BJ (cell line): ENCODE measurements at places on chromosomes 6 and 20. TPM values are rescaled to one million over a fixed set of nuclear protein-coding genes. Genes with fewer than 3 reads are reported as not detected.

GRCh38 chr6:127923135-127923534 lies 22.3 kb upstream of the THEMIS start:
- no peak for DNase-seq

DNA sequence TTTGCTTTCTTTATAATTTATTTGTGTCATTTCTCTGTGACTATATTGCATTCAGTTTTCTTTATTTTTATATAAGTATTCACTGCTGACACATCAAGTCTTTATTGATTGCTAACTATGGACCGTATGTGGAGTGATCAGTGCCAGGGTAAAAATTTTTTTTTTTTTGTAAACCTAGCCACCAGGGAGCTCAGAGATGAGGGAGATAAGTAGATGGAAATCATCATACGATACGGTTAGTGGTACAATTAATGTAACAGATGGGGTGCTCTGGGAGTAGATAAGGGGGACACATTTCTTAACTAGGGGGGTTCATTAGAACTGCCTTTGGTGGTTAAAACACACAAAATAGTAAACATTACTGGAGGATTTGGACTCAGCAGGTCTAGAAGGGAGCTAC lies 68.3 kb downstream of the AFDN start:
- DNase-seq = no peak

- DNase-seq = no peak
These were observed 102.4 kb downstream of the MTHFD1L start for GRCh38 chr6:150967910-150968309.

CRISP2 gene
- not detected in 2 replicates for polyA plus RNA-seq

GRCh38 chr6:144997996-144998395 lies 712.9 kb downstream of the UTRN start:
- no peak for DNase-seq

- DNase-seq = no peak
These were observed 218.8 kb downstream of the ESR1 start for GRCh38 chr6:152026291-152026690.

DNA sequence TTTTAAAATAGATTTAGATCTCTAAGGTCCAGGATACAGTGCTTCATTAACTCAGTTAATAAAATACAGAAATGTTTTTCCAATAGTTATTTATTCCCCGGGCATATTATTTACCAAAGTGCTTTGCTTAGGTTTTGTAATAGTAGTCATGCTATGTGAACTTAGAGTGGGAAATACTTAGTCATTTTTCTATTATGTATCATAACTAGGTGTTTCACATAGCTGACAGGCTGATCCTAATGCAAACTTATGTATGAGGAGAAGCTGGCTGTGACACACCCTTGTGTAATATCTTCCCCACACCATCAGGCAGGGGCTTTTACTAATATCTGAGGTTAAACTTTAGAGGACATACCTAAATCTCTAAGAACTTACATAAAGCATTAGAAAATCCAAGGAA lies 277.7 kb upstream of the RIMS1 start:
- no peak for DNase-seq

EYS gene
- polyA plus RNA-seq = 0.04 TPM in 1 of 2 replicates, not detected in the other

SNPH gene
- polyA plus RNA-seq = 1.3 and 1.8 TPM in 2 replicates

CDH4 gene
- 0.81 and 1.5 TPM in 2 replicates for polyA plus RNA-seq

DNA sequence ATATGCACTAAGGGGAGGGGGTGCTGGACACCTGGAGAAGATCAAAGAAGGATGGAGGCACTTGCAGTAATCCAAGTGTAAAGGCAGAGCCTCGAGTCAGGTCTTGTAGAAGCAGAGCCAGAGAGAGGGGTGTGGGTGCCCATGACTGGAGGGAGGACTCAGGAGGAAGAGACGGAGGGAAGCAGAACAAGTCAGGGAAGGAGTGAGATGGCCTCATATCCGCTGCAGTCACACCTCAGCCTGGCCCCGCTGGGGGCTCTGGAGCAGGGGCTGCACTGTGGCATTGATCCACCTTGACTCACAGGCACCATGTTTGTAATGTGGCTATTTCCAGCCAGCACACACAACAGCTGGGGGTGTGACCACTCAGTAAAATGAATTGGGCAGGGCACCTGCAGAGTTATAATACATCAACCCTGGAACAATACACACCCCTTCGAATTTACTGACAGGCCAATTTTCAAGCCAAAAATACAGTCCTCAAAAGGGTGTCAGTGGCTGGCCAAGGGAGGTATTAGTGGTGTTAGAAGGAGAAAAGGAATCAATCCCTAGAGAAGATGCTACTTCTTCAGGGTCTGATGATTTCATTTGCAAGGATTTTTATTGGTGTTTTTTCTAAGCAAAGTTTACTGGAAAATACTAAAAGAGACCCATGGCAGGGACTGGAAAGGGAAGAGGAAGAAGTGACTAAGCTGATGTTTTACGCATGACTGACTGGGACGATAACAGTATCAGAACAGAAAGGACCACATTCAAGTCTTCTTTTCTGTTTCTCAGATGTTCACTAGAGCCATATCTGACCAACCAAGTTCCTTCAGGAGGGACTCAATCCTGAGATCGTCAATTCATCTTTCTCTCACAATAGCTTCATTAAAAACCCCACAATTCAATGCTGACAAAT lies 18.9 kb upstream of the NXT1 start:
- DNase-seq = no peak

GRCh38 chr20:21796059-21796458 lies 90.6 kb downstream of the PAX1 start:
- no peak for DNase-seq

DNA sequence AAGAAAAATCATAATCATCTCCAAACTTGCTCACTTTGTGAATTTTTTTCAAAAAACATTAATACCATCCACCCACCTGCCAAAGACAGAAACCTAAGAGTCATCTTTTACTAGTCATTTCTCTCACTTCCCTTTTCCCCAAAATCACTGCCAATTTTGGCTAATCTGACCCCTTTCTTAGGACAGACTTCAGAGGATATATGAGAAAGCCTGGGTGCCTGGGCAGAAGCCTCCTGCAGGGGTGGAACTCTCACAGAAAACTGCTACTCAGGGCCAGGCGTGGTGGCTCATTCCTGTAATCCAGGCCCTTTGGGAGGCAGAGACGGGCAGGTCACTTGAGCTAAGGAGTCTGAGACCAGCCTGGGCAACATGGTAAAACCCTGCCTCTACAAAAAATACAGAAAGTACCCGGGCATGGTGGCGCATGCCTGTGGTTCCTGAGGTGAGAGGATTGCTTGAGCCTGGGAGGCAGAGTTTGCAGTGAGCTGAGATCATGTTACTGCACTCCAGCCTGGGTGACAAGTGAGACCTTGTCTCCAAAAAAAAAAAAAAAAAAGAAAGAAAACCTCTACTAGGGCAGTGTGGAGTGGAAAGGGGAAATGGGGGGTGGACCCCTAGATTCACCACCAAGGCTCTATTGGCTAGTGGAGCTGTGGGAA lies 3.8 kb downstream of the DEK start:
- DNase-seq = no peak

PI3 gene
- polyA plus RNA-seq = not detected in 2 replicates

GRCh38 chr6:31821301-31822035 lies 6.1 kb upstream of the HSPA1B start:
- DNase-seq = no peak

DNA sequence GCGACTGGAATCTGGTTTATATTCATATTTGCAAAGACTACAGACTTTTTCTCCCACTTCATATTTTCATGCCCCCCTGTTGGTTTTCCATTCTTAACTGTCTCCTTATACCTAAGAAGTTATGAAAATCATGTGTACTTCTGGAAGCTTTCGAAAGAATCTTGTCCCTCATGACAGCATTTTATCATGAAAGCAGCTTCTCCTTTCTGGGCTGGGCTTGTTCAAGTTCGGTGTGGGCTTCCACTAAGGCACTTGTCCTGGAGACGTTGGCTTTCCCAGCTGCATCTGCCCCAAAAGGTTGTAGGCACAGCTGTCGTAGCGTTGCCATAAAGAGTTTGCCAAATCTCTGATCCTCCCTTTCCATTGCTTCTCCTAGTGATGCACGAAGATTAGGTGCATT lies 56.5 kb downstream of the RPRD1B start:
- DNase-seq = no peak

GRCh38 chr6:169813969-169814368 lies 62.5 kb downstream of the ERMARD start:
- DNase-seq = no peak

DNA sequence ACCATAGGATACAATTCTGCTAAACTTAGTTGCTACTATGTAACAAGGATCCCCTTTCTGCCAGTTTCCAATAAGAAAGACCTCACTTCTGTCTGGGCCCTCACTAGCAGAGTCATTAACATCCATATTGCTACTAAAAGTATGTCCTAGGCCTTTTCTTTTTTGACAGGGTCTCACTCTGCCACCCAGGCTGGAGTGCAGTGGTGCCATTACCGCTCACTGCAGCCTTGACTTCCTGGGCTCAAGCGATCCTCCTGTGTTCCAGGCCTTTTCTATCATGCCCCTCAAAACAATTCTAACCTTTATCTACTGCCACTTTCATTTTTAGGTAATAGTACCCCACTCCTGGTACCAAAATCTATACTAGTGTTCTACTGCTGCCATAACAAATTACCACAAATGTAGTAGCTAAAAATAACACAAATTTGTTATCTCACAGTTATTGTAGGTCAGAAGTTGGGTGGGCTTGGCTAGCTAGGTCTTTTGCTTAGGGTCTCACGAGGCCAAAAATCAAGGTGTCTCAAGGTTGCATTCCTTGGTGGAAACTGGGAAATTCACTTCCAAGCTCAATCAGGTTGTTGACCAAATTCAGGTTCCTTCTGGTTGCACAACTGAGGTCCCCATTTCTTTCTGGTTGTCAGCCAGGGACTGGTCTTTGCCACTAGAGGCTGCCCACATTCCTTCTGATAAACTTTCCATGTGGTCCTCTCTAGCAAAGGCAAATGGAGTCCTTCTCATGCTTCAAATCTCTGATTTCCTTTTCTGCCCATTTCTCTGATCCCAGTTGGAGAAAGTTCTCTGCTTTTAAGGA lies 3.0 kb downstream of the CSNK2A1 start:
- DNase-seq = no peak

- no peak for DNase-seq
These were observed 188.2 kb downstream of the PLCB1 start for GRCh38 chr20:8320306-8320705.

NAPB gene
- 3.8 and 6.6 TPM in 2 replicates for polyA plus RNA-seq

IMPG1 gene
- polyA plus RNA-seq = not detected in 2 replicates

FRS3 gene
- polyA plus RNA-seq = 2.1 and 3.3 TPM in 2 replicates

TP53TG5 gene
- not detected in 2 replicates for polyA plus RNA-seq

BPIFB1 gene
- not detected in 2 replicates for polyA plus RNA-seq

KIF25 gene
- not detected in 2 replicates for polyA plus RNA-seq

TOX2 gene
- 4.3 and 7.6 TPM in 2 replicates for polyA plus RNA-seq

DNA sequence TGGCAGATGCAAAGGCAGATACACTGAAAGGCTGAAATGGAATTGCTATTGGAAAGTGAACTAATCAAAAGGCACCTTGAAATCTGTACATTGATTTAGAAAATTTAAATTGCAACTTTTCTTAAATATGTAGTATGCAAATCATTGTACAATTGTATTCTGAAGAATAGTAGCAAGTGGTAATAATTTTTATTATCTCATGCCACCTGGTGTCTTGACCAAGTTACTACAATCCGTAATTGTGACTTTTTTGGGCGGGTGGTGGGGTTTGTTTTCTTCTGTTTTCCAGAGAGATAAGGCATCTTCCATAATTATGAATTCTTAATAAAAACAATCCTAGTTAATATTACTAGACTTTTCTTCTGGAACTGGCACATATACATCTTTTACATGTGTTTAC lies 12.5 kb upstream of the BCKDHB start:
- DNase-seq = no peak

- no peak for DNase-seq
These were observed 24.7 kb upstream of the SRPK1 start for GRCh38 chr6:35945650-35946025.
